ENCODE measurements at places on chromosomes 1 and 21.

GRCh38 chr1:69121723-69122122 is 446.0 kb upstream of the LRRC7 start:
- DNase-seq = no peak

GRCh38 chr1:191870490-191870889 is 287.8 kb upstream of the RGS18 start:
- DNase-seq = no peak

- DNase-seq = no peak
These were observed 18.0 kb upstream of the RABGGTB start for GRCh38 chr1:75768016-75768415.

DNA sequence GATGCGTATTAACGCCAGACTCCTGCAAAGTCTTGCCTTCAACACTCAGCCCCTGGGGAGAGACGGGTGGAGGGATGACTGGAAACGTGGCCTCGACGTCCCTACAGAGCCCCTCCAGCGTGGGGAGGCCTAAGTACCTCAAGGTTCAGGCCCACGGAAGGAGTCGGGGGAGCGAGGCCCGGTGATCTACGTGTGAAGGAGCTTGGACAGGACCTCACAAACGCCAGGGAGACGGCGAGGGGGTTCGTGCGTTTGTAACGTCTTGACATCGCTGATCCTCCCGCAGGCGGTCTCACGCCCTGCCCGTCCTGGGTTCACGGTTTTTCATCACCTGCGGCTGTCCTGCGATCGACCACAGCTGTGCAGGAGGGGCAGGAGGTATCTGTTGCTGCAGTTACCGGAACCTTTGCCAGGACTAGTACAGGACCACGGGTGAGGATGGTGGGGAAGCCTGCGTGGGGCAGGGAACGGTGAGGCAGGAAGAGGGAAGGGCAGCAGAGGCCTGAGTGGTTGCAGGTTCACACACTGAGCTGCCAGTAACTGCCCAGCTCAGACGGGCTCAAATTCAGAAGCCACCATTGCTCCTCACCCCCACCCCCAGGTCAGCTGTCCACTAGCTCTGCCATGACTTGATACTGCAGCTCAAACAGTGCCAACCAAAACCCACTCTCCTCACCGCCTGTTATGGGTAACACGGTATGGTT is 889 bp upstream of the CCNL2 start:
- DNase-seq = no peak

DNA sequence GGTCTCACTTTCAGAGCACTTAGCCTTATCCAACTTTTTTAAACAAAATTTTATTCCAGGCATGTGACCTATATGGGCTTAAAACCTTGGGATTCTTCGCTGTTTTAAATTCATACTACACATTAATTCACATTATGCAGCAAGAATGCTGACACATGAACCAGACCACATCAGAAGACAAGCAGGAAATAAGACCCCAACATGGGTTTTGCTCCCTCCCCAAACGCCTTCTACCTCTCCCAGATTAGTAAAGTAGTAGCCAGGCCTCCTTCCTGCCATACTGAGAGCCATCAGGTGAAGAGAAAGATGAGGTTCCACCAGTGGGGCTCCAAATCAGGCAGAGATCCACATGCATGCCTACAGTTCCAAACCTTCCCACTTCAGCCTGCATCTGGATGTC is 3.7 kb downstream of the IGSF3 start:
- no peak for DNase-seq

DNA sequence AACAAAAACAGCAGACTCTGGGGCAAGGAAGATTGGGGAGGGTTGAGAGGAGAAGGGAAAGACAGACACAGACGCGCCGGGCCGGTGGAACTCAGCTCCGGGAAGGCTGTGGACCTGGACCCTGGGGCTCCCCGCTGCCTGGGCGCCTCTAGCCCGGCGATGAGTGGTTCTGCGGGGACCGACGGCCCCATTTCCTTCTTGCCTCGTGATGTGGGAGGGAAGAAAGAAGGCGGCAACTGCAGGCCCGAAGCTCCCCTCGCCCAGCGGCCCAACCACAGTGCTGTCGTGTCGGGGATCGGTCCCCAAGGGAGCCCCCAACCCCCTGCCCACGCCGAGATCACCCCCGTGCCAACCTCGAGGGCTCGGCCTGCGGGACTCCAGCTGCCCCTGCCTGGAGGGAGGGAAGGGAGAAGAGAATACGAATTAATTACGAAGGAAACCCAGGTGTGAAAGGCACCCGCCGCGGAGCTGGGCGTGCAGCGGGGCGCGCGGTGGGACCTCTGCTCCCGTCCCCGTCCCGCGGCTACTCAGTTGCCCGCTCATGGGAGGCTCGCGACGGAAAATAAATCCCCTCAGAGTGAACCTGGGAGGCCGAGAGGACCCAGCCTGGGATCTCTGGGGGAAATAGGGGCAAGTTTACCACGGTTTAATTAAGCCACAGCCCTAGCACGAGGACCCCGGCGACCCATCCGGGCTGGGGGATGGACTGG is 7.4 kb downstream of the FOXD3 start:
- DNase-seq = no peak

- no peak for DNase-seq
These were observed 13.2 kb upstream of the ATP1A1 start for GRCh38 chr1:116359871-116360270.

DNA sequence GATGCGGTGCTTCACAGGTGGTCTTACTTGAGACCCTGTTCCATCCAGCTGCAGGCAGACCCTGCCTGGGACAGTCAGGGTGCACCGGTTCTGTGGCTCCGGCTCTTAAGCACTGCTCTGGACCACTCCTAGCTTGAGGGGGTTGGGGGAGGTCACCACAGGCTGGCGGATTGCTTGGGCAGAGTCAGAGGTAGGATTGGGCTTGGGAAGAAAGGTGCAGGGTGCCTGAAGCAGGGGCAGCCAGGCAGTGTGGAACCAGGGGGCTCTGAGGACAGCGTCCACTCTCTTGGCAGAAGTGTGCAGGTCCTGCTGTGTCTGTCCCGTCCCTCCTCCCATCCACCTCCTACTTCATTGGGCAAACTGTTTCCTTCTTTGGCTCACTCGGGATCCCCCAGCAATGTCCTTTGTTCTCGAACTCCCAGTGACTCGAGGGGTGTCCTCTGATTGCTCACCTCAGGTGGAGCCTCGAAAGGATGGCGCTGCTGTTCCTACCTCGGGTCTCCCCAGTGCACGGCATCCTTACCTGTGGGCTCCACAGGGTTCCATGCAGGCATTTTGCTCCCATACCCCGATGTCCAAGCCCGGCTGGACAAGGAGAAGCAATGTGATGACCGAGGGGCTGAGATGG is 1.7 kb downstream of the PDXK start:
- no peak for DNase-seq

GRCh38 chr1:244116946-244117345 is 65.9 kb downstream of the ZBTB18 start:
- no peak for DNase-seq

DNA sequence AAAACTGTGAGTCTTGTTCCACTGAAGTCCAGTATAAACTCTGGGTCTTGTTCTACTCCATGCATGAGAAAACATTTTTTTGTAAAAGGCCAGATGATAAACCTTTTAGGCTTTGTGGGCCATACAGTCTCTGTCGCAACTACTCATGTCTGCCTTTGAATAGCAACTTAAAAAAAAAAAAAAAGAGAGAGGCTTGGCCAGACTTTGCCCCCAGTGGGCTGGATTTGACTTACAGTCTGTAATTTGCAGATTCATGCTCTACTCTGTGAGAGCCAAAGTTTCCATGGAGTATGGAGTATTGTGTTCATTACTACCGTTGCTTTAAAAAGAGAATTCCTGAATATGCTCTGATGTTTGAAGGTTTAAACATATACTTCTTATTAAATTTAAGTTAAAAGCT is 654.9 kb upstream of the PKN2 start:
- DNase-seq = no peak

- DNase-seq = no peak
These were observed 2.5 kb downstream of the ATP1B1 start for GRCh38 chr1:169108863-169109560.

DNA sequence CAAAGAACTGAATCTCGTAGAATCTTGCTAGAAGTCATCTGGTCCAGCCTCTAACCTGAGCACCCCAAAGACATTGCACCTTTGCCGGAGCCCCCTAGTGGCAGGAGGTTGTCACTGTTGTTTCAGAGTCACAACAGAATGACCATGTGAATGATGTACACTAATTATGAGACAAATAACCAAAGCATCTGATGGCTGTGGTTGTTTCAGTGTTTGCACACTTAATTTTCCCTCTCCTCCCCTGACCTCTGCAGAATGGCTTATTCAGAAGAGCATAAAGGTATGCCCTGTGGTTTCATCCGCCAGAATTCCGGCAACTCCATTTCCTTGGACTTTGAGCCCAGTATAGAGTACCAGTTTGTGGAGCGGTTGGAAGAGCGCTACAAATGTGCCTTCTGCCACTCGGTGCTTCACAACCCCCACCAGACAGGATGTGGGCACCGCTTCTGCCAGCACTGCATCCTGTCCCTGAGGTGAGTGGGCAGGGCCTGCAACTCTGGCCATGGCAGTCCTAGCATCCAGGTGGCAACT is 26.4 kb downstream of the TRAF5 start:
- DNase-seq = peak; percentile 33

DNA sequence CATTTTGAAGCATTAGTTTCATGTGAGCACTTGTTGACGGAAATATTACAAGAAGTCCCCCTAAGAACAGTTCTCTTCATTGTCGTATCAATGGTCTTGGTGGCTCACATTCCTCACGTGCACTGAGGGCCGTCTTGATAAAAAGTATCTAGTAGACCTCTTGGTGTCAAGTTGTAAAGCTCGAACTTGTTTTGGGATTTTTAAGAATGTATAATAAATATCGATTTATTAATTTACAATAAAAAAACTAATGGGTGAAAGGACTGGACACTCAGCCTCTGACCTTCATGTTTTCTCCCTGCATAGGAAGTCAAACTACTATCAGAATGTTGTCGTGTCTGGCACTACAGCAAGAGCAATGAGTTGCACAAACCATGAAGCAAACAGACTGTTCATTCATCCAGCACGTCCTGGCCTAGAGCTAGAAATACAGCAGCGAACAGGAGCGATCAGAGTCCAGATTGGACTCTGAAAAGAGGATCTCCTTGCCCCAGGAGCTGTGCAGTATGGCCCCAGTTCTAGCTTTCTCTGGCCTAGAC is 319.2 kb downstream of the SMYD3 start:
- no peak for DNase-seq

DNA sequence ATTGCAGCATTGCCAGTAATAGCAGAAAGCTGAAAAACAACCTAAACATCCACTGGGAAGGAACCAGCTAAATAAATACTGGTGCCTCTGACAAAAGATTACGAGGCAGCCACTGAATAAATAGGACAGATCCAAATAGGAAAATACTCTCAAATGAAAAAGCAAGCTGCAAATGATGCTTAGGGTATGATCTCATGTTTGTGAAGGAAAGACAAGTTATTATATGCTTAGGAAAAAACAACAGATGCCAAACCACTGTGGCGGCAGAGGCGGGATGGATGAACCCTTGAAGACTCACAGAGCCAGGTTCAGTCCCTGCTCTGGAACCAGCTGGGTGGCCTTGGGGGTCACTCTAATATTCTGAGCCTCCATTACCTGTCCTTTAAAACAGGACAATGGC is 41.6 kb downstream of the MATN1 start:
- no peak for DNase-seq

- no peak for DNase-seq
These were observed at the start of gene PDZK1 for GRCh38 chr1:145707183-145707867. PDZK1 (minus strand) TSS chr1:145707368; CDS start chr1:145688021, 19,347 bp downstream.

DNA sequence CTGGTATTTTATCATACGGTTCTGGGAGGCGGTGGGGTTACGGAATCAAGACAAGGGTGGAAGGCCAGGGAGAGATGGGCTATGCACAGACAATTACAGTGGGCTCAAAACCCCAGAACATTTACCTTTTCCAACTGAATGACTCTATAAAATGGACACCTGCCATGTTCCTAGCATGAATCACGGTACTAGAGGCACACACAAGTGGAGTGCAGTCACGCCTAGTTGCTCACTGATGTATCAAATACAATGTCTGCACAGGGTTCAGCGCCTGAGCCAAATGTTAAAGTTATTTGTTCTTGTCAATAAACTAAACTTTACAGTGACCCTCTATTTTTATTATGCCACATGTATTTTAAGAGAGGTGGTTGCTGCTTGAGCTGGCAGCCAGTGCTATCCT is 121.4 kb downstream of the ATG4C start:
- no peak for DNase-seq

DNA sequence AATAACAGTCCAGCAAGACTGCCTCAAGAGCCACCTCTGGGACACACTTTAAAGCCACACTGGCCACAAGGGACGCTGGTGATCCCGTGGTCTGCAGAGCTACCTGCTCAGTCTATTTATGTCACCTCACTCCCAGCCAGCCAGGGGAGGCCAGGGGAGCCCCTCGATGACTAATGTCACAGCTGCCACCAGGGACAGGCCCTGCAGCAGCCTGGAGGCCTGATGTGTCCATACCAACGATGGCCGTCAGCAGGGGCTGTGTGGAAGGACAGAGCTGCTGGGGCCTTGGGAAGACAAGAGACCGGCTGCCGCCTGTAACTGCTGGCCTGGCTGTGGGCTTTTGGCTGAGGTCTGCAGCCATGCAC is 71.0 kb downstream of the SIK1 start:
- no peak for DNase-seq

GRCh38 chr1:204127597-204128242 is 24.1 kb downstream of the ETNK2 start:
- DNase-seq = no peak

DNA sequence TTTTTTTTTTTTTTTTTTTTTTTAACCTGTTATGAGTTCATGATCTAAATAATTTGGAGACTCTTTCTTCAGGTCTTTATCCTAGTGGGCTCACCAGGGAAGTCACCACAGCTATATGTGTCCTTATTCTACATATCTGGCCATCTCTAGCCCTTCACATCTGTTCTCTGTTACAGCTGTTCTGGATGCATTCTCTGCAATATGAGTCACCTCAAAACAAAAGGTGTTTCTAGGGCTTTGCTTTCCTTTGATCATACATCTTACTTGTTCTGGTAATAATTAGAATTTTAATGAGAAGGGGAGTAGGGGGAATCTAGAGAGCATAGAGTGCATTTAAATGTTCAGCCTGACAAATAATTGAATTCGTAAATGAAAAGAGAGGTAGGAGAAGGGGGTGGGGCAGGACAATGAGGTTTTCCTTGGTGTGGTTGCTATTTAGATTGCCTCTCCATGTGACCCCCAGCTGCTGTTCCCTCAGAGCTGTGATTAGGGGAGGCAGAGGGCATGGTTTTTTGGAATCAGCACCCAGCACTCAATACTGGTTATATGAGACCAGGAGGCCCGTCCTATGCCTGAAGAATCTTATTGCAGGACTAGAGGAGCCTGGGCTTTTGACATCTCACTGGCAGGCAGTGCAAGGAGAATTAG is 8.0 kb downstream of the SYT6 start:
- no peak for DNase-seq

GRCh38 chr1:18651713-18652112 is 21.1 kb downstream of the PAX7 start:
- DNase-seq = no peak

GRCh38 chr1:11967028-11967547 is 13.2 kb upstream of the MFN2 start:
- no peak for DNase-seq

DNA sequence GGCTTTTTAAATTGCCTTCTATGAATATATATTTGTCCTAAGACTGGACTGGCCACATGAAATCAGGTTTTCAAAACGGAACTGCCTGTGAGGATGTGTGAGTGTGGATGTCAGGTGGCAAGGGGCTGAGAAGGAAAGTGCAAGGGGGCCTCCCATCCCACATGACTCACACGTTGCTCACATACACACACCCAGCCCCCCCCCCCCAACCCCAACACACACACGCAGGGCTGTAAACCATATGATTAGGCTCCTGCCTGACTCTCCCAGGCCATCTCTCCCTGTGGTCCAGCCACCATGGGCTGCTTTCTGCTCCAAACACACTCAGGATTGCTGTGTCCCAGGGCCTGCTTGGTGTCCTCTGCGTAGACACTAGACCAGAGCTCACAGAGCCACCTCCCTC is 22.4 kb downstream of the DEGS1 start:
- peak; percentile 22 for DNase-seq
